ENCODE measurements at places on chromosomes 4 and X.

GRCh38 chr4:67713529-67714247 is 12.7 kb upstream of the UBA6 start:
- DNase-seq: no peak

DNA sequence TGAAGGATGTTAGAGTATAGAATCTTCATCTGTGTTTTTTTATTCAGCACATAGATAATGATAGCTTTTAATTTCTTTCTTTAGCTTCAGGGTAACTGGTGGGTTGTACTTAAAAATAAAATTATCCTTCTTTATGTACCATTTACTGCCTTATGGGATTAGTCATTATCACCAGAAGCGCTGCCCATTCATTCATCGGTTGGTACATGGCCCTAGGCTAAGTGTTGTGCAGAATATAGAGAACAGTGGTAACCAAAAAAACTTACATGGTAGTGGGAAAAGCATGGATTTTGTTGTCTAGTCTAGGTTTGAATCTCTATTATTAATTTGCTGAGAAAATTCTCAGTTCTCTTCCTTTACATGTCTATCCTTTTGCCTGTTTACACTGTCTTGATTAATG is 43.5 kb upstream of the PDE5A start:
- DNase-seq: no peak

DNA sequence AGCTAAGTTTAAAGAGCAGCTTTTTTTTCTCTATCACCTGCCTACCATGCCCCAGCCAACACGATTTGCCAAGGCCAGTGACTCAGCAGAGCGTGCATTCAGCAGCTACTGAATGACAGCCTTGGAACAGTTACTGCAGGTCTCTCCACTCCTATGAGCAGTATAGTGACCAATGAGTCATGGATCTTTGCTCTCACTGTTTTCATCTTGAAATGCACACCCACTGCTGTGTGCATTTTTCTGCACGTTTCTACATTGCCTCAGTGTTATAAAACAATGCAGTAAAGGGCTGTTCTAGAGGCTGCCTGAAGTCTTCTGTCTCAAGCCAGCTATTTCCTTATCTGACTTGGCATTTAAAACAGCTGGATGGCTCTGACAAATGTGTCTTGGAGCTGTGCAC is 66.0 kb upstream of the C4orf54 start:
- no peak for DNase-seq

- DNase-seq: no peak
Measured at GRCh38 chrX:152892999-152893891, 4.6 kb upstream of the ZNF185 start.

DNA sequence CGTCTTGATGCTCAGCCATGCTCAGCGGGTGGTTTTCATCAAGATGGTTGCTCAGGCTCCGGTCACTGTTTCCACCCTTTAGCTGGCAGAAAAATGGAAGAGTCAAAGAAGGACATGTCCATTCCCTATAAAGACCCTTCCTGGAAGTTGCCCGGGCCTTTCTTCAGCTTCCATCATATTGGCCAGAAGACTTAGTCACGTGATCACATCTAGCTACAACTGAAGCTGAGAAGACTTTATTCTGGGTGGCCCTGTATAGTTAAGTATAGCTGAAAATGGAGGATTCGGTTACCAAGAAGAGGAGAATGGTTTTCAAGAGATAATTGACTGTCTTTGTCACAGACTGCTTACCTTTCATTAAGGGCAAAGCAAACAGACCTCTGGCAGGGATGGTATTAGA is 296.7 kb upstream of the CASK start:
- DNase-seq: no peak

DNA sequence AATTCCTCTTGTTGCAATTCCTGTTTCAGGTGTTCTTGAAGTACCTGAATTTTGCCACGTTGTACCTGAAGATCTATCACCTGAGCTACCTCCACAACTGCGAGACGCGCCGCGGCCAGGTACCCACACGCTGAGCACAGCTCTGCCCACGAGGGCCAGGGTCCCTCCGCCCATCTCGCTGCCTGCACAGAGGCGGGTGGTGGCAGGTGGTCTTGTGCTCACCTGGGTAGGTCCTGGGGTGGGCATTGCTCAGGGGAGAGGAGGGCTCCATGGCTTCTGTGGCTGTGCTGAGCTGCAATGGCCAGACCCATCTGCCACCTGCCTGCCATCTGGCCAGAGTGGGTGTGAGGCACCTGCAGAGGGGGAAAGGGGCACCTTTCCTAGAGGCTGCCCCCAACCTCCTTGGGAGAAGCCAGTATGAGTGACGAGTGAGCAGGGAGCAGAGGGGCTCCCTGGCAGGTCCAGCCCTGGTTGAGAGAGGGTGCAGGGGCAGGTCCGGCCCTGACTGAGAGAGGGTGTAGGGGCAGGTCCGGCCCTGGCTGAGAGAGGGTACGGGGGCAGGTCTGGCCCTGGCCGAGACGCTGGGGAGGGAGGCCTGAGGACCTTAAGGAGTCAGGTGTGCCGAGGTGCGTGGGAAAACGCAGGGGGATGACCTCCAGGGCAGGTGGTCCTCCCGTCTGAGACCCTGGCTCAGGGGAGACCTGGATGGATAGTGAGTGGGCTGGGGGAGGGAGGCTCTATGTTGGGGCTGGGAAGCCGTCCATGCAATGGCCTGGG is 10.7 kb downstream of the PDE6B start:
- DNase-seq: no peak

DNA sequence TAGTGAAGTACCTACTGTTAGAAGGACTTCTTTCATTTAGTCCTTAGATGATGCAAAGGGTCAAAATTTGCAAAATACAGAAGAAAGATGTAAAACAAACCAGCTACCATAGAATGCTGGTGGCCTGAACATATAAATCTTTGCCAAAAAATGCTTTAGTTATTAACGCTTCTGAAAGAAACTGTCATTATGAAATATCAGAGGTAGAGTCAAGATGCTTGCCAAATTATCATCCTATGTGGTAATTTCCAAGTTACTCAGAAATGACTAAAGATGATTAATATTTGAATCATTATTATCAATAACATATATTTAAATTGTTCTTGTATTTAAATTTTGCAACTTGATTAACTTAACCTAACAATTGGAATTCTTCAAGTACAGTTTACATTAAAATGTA is 588.4 kb upstream of the FAM241A start:
- no peak for DNase-seq

GRCh38 chrX:12901486-12901885 is 4.9 kb upstream of the TLR8 start:
- DNase-seq: peak; percentile 68

DNA sequence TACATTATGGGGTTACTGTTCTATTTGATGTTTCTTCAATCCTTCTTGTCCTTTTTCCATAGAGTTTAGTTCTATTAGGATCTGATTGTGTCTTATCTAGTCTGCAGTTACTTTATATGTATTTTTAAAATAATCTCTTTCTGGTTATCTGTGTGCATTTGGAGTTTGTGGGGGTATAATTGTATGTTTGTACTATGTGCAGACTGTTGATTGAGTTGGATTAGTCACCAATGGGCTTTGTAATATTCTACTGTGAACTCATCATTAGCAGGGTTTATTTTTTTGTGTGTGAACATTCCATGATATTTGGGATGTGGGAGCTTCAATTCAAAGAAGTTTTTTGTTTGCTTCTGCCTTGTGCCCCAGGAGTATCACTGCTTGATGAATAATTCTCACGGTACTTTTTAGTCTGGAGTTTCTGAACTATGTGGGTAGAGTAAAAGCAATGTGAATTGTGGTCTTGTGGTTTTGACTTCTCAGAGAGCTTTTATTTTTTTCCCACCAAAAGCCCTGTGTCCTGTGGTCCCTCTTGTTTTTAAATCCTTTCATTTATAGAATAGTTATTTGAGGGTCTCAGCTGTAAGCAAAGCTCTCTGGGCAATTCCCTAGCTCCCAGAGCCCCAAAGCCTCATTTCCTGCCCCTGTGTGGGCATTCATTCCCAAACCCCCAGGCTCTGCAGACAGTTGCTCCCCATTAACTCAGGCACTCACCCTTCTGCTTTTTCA is 127.8 kb downstream of the PHKA2 start:
- no peak for DNase-seq

- no peak for DNase-seq
Measured at GRCh38 chrX:153973127-153974002, 811 bp downstream of the TMEM187 start.

DNA sequence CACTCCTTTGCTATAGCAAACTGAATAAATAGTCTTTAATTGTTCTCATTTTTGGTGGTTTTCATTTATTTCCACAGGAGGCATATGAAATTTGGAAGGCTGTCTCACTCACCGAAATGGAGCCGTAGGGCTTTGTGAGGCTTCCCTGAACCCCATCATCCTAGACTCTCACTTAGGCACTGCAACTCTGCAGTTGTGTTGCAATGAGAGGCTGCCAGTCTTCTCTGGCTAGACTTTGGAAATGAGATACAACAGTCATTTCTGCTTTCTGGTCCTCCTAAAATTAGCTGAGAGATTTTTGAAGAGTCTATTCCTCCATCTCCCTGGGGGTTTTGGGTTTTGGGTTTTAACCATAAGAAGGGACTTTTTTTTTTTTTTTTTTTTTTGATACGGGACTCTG is 146.5 kb downstream of the SH3BGRL start:
- no peak for DNase-seq

DNA sequence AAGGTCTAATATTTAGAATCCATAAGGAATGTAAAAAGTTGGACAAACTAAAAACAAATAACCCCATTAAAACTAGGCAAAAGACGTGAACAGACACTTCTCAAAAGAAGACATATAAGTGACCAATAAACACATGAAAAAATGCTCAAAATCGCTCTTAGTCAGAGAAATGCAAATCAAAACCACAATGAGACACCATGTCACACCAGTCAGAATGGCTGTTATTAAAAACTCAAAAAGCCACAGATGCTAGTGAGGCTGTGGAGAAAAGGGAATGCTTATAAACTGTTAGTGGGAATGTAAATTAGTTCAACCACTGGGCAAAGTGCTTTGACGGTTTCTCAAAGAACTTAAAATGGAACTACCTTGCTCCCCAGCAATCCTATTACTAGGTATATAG is 674.3 kb upstream of the MAGEB2 start:
- DNase-seq: no peak
